Liver (tissue), 10 donors: ENCODE measurements at places on chromosomes 11 and 22. TPM values are rescaled to one million over a fixed set of nuclear protein-coding genes. Genes with fewer than 3 reads are reported as not detected.

OLFML1 gene
- total RNA-seq, result 2.8 TPM

GRCh38 chr11:8033305-8034105 lies 46.4 kb downstream of the EIF3F start:
- H3K4me1 ChIP-seq, result no peaks in the 10 kb centered on the region
- H3K4me3 ChIP-seq, result no peak overlapping the region
- peak; percentile 73 for DNase-seq
- H3K27me3 ChIP-seq, result no peaks in the 10 kb centered on the region
- H3K27ac ChIP-seq, result no peak overlapping the region

GRCh38 chr11:66728693-66729385 lies at the start of gene SPTBN2:
Gene SPTBN2 (minus strand): TSS chr11:66729216. CDS start chr11:66721240, 7,976 bp downstream.
- no peak for DNase-seq
- H3K4me1 ChIP-seq, result peaks cover 2% of the 10 kb centered on the region
- no peaks in the 10 kb centered on the region for H3K27me3 ChIP-seq
- no peaks in the 10 kb centered on the region for H3K36me3 ChIP-seq
- H3K27ac ChIP-seq, result no peak within 1 kb of the TSS

GRCh38 chr11:469684-470560 lies 19.8 kb downstream of the PTDSS2 start:
- peak overlapping the region; percentile 46 for H3K4me3 ChIP-seq
- peak overlapping the region; percentile 96 for H3K27ac ChIP-seq
- H3K27me3 ChIP-seq, result no peaks in the 10 kb centered on the region
- no peaks in the 10 kb centered on the region for H3K36me3 ChIP-seq
- peaks cover 6% of the 10 kb centered on the region for H3K4me1 ChIP-seq

DNA sequence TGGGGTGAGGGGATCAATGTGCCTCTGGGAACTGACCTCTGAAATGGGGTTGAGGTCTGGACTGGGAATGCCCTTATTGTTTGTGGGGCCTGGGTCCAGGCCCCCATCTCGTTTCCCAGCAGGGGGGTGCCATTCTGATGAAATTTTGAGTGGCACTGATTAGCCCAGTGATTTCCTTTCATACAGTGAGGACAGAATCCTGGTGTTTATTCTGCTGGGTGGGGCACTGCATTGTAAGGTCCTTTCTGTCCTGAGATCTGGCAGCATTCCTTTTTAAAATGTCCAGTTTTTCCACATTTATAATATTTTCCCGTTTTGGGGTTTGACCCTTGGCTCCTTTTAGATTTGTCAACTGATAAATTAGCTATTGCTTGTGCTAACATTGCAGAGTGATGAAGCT lies 27.1 kb downstream of the OR10A6 start:
- H3K4me3 ChIP-seq, result no peak overlapping the region
- H3K4me1 ChIP-seq, result no peaks in the 10 kb centered on the region
- H3K27ac ChIP-seq, result no peak overlapping the region

SPECC1L gene
- total RNA-seq, result 16.3 TPM

- no peaks in the 10 kb centered on the region for H3K36me3 ChIP-seq
- H3K27me3 ChIP-seq, result no peaks in the 10 kb centered on the region
- no peak overlapping the region for H3K27ac ChIP-seq
- no peaks in the 10 kb centered on the region for H3K4me1 ChIP-seq
- H3K4me3 ChIP-seq, result no peak overlapping the region
- DNase-seq, result no peak
Observed at GRCh38 chr11:8034604-8035190, 46.3 kb upstream of the TUB start.

DNA sequence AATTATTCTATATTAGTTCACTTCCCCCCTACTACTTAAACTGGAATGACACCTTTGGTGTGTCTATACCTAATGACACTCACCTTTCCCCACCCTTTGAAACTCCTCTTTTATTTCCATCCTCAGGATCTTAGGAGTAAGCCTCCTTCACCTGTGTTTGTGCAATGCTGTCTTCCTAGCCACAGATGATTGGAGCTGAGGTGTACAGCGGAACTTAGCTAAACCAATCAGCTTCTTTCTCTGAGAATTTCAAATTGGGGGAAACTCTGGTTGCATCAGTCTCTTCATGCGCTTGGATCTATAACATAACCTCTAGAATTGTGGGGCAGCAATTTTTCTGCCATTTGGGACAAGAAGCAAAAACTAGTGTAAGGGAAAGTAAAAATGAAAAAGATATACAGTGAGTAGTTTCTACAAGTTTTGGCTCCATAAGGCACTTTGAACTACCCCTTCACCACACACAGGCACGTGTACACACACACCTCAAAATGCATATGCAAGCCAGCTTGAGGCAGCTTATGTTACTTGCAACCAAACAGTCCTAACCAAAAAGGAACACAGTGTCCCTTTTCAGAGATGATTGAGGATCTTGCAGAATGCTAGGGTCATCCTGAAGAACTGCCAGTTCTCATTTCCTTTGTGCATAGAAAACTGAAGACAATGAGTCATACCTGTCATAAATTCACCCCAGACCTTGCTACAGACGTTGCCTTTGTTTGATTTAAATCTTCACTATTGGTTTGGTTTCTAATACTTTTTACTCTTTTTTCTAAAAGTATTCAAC lies 36.0 kb upstream of the LDLRAD3 start:
- no peak overlapping the region for H3K4me3 ChIP-seq
- H3K4me1 ChIP-seq, result no peaks in the 10 kb centered on the region
- no peaks in the 10 kb centered on the region for H3K36me3 ChIP-seq
- no peaks in the 10 kb centered on the region for H3K27me3 ChIP-seq
- no peak overlapping the region for H3K27ac ChIP-seq
